Liver (tissue), 10 donors: ENCODE measurements at places on chromosomes 16 and 17.

DNA sequence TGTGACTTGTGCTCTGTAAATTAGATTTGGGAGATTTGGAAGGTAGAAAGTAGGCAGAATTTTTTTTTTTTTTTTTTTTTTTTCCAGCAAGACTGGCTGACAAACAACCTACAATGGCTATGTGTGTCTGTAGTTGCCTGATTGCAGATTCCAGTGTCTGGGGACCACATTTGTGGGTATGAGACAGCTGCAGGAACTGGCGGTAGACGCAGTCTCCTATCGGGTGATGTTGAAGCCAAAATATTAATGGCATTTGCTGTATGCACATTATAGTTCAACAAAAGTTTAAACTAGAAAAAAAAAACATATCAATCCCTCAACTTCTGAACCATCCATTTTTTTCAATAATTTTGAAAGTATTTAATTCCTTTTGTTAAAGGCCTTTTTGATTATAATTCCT, 665.2 kb downstream of the TOX3 start:
- no peak for DNase-seq

GRCh38 chr17:58200024-58200633, 7.6 kb downstream of the EPX start:
- peak; percentile 49 for DNase-seq

DNA sequence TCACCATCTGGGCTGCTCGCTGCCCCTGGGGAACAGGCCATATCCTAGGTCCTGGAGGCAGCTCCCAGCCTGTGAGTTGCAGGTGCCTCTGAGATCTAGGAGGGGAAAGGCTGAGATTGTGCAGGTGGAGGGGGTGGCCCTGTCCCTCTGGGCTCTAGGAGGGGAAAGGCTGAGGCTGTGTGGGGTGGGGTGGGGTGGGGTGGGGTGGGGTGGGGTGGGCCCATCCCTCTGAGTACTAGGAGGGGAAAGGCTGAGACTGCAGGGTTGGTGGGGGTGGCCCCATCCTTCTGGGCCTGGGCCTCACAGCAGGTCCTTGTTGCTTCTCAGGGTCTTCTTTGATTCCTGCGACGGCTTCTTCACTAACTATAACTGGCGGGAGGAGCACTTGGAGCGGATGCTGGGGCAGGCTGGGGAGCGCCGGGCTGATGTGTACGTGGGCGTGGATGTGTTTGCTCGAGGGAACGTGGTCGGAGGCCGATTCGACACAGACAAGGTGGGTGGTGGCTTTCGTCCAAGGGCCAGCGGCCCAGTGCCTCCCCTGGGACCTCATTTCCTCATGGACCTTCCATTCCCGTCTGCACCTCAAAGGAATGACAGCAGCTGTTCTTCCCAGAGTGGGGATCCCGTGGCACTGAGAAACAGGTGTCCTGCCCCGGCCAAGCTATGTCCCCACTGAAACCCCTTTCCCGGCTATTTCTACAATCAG, 7.1 kb downstream of the ENGASE start:
- no peak for DNase-seq

DNA sequence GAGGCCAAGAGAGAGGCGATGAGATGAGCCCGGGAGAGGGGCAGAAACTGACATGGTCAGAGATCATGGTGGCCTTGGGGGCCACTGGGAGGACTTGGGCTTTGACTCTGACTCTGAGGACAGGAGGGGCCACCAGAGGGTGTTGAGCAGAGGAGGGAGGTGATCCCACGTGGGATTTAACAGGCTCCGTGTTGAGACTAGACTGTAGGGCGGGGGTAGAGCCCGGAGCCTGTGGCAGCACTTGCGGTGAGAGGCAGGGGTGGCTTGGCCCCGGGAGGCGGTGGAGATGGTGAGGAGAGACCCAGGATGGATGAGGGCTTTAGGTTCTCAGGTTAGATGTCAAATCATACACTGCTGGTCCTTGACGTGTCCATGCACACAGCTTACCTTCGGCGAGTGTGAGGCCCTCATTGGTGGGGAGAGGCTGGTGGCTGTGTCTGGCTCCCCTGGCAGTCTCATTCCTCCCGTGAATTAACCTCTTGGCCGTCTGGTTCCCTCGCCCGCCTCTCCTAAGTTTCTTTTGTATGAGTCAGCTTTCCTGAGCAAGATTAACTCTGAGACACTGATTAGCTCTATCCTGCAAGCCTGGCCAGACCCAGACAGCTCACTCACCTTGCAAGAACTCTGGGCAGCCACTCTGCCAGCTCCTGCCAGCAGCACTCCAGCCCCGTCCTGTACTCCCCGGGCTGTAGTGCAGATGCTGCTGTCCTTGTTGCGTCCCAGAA, 39.7 kb downstream of the VPS35L start:
- no peak for DNase-seq
